ENCODE measurements at places on chromosomes 2 and 18.

DNA sequence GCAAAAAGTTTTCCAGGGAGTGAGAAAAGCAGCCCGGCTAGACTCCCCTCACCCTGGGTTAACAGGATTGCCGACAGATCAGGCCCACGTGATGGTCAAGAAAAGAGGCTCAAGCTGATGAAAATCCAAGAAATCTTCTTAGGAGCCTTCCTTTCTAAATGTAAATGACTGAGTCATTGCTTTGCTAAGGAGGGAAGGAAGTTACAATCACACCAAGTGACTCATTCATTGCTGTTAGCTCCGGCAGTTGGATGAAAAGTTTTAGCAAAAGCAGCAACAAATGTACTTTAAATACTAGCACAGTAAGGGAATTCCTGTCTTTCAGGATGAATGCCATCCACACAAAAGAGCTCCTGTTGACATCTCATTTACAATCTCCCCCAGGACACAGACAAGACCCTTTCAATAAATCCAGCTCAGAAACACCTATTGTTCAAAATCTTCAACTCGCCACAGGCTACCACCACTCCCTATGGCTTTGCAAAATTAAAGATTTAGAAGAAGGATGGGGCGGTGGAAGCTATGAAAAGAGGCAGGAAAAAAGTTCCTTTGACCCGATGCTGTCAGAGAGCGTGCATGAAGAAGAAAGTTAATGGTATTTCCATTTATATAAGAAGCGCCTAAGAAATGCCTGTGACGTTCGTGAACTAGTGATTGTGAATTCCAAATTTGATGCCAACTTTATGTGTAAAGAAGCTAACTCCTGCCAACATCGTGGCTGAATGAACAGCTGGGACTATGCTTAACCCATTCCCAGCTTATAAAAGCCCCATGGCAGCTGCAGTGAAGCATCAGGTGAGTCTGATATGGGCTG, 153.7 kb downstream of the TGIF1 start:
- DNase-seq, result no peak

DNA sequence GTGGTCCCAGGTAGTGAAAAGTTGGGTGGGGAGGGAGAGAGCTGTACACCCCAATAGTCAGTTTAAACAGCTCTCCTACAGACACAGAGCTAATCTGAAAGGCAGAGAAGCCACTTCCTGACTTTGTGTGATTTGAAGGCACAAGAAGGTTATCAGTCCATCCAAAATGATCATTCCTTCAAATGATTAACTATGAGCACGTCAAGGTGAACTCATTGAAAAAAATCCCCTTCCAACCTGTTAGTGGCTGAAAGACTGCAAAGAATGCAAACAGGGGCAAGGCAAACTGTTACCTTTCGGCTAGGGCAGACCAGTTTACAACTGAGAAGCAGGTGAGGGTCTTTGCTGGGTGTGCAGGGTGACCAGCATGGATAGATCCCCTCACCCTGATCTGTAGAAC, 22.8 kb upstream of the APCDD1 start:
- no peak for DNase-seq

DNA sequence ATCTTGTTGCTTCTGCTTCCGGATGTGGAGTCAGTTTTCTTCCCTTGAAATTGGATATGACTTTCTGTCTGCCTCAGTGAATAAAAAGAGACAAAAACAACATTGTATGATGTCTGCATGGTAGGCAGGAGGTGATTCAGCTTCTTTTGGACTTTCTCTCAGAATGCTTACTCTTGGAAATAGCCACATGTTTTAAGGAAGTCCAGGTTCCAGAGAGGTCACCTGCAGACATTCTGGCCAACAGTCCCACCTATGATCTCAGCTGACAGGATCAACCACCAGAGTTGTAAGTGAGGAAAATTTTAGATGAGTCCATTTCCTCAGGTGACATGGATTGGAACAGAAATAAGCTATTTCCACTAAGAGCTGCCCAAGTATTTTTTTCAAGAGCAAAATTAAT, 508.7 kb upstream of the FAM98A start:
- no peak for DNase-seq

DNA sequence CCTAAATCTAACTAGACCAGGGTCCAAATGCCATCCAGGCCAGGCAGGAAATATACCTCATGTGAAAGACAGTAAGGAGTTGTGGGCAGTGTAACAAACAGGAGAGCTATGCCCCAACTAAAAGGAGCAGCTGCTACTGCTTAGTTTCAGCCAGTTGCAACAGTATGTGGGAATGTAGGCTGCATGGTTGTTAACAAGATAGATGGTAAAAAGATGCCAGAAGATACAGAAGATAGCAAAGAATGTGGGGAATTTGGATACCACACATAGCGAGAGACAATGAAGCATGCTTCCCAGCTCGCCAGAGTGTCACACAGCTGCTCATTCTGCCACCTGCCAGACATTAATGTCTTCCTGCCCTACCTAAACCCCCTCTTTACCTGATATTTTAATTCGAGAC, 39.4 kb upstream of the CYBRD1 start:
- no peak for DNase-seq

GRCh38 chr2:119019521-119019920, 77.5 kb downstream of the MARCO start:
- DNase-seq, result no peak

DNA sequence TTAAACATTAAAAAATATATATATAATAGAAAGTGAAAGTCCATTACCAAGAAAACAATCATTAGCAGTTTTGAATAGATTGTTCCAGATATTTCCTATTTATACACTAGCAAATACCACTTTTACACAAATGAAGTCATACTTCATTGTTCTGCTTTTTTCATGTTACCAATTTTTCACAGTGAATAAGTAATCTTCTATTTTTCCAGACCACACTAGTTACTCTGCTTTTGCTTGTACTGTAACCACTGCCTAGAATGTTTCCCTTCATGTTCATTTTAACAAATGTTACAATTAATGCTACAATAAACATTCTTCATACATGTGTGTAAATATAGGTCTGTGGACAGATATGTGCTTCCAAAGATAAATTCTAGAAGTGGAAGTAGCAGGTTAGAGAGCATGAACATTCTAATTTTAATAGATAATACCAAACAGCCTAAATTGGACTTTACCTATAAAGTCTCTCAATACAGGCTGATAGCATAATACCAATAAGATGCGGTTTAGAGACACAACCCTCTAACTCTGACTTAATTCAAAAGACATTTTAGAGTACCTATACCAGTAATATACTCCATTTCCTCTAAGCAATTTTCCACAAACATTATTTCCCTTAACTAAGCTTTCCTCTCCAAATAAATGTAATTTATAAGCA, 17.0 kb downstream of the ITSN2 start:
- DNase-seq, result no peak

GRCh38 chr2:241010531-241011295, 12.3 kb downstream of the SNED1 start:
- no peak for DNase-seq

GRCh38 chr2:68716604-68717304, 17.9 kb upstream of the ARHGAP25 start:
- no peak for DNase-seq

DNA sequence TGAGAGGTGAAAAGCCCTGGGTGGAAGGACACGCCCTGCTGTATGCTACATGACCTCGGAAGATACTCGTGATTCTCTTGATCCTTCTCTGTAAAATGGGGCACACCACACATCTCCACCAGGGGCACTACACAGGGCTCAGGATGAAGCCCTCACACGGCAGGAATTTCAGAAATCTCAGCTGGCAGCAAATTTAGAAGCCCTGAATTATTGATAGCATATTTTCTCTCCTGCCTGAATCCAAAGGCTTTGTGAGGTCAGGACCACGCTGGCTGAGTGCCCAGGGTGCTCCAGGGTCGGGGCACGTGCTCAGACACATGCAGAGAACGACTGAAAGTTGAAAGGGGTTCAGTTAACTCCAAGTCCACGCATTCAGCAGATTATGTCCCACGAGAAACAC, 42.1 kb upstream of the GALR1 start:
- peak; percentile 28 for DNase-seq

GRCh38 chr2:69453475-69454129, 16.4 kb upstream of the NFU1 start:
- DNase-seq, result no peak

- DNase-seq, result no peak
Observed at GRCh38 chr18:8972116-8972515, 130.4 kb upstream of the NDUFV2 start.

- DNase-seq, result no peak
Observed at GRCh38 chr2:181563101-181563692, 93.7 kb downstream of the CERKL start.

DNA sequence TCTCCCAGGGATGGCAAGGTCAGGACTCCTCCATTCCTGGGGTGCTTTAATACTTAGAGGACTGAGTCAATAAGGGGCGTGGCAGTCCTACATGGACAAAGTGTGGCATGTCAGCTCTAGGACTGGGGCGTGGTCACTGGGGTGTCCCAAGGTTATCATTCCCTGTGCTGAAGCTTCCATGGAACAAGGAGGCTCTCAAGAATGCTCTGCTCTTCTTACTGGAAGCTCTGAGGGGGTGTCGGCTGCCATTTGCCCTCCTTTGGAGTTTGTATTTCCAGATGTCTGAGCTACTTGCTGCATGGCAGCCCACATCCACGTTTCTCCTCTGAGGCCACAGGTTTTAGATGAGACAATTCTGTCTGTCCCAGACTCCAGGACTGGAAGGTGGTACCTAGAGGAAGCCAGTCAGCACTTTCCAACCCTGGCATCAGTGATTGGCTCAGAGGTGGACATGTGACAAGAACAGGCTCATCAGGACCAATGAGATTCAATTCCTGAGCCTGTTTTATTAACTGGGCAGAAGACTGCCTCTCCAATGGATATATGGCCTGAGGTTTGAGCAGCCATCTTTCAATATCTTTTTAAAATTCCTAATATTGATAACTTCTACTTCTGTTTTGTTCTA, 128.9 kb upstream of the ARL4C start:
- DNase-seq, result no peak

DNA sequence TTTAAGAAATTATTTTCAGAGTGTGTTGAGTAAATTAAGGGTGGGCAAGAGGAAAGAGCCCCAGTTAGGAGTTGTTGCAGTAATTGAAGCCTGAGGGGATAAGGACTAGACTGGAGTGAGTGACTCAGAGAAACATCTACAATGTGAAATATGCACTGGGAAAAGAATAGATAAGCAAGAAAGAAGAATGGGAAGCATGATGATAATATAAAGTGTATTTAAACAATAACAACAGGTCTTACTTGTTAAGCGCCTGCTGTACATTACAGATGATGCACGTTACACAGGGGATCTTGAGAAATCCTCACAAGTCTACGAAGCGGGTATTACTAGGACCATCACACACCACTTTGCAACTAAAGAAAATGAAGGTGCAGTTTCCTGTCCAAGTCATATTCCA, 73.6 kb upstream of the STK17B start:
- no peak for DNase-seq

- no peak for DNase-seq
Observed at GRCh38 chr2:149858901-149859634, 271.5 kb upstream of the MMADHC start.

GRCh38 chr18:8895987-8896619, 190.7 kb downstream of the MTCL1 start:
- DNase-seq, result no peak

DNA sequence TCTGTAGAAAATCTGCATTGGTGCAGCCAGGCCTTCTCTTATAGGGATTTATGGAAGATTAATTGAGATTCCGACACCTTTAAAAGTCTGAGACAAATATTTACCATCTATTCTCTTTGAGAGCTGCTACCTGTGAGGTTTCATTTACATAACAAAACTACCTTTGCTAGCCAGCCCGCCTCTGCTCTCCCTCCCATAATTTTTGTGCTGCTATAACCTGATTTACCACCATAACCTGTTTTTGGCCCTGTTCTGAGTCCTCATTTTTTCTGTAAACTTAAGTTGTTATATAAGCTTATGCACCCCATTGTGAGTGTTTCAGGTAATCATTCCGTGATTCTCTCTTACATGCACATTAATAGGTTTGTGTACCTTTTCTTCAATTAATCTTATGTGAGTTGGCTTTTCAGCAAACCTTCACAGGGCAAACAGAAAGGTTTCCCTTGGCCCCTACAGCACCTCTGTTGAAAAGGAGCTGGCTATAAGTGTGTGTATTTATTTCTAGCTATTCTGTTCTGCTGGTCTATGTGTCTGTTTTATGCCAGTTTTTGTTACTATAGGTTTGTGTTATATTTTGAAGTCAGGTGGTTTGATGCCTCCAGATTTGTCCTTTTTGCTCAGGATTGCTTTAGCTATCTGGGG, 114.9 kb upstream of the XIRP2 start:
- no peak for DNase-seq

DNA sequence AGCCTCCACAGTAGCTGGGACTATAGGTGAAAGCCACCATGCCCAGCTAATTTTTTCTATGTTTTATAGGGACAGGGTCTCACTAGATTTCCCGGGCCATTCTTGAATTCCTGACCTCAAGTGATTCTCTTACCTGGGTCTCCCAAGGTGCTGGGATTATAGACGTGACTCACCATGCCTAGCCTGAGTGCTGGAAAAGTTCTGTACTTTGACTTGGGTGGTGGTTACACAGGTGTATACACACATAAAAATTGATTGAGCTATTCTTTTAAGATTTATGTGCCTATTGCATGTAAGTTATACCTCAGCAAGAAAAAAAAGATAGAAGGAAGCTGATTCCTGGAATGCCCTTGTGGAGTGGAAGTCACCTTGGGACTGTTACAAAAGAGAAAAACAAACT, 34.8 kb upstream of the KCNF1 start:
- DNase-seq, result no peak

GRCh38 chr2:199973703-199974102, 18.3 kb downstream of the MAIP1 start:
- DNase-seq, result no peak

- no peak for DNase-seq
Observed at GRCh38 chr2:143078104-143078503, 51.1 kb upstream of the ARHGAP15 start.

DNA sequence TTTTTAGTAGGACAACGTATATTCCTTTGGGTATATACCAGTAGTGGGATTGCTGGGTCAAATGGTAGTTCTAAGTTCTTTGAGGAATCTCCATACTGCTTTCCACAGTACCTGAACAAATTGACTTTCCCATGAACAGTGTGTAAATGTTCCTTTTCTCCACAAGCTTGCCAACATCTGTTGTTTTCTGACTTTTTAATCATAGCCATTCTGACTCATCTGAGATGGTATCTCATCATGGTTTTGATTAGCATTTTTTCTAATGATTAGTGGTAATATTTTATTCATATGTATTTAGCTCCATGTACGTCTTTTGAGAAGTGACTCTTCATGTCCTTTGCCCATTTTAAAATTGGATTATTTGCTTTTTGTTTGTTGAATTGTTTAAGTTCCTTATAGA, 58.4 kb upstream of the CERS6 start:
- DNase-seq, result no peak

GRCh38 chr18:11850821-11851145, 430 bp upstream of the CHMP1B start:
- no peak for DNase-seq

DNA sequence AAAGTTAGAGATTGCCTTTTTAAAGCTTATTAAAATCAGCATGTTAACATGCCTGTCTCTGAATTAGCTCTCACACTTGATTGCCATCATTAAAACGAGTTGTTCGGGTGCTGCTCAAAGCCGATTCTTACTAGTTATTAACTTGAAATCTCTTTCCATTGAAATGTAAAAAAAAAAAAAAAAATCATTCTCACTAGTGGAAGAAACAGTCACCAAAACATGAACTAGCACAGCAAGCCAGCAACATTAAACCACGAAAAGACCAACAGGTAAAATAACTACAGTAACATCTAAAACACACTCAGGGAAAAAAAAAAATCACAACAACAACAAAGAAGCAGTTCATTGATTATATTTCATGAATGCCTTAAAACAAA, 264.5 kb downstream of the MEIS1 start:
- DNase-seq, result no peak

- DNase-seq, result no peak
Observed at GRCh38 chr2:40218679-40219078, 233.2 kb downstream of the SLC8A1 start.

Data from activated naive CD4-positive, alpha-beta T cell (primary cell).